ENCODE measurements at places on chromosomes 4 and X.

DNA sequence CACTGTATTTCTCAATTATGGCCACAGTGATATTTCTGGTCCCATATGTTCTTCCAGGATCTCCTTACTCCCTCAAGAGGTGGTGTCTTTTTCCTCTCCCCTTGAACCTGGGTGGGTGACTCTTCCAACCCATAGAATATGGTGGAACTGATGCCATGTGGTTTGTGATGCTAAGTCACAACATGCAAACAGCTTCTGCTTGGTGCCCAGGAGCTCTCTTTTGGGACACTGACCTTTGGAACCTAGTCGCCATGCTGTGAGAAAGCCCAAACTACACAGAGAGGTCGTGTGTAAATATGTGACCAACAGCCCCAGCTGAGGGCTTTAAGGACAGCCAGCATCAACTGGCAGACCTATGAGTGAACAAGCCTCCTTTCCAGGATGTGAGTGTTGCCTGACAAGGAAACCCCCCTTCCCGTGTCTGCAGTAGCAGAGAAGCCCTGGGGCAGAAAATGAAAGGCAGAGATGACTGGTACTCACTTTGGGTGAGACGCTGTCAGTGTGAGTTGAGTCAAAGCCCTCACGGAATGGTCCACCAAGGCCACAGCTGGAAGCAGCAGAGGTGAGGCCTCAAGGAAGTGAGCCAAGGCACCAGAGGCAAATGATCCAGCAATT lies 223.4 kb downstream of the BCOR start:
- no peak for DNase-seq

- peak; percentile 63 for DNase-seq
These were observed 22.0 kb upstream of the SMIM31 start for GRCh38 chr4:164731827-164732474.

GRCh38 chrX:1885116-1885515 lies 270.3 kb downstream of the ASMT start:
- no peak for DNase-seq

GRCh38 chrX:72100051-72100755 lies 31.5 kb downstream of the RTL5 start:
- DNase-seq = no peak

DNA sequence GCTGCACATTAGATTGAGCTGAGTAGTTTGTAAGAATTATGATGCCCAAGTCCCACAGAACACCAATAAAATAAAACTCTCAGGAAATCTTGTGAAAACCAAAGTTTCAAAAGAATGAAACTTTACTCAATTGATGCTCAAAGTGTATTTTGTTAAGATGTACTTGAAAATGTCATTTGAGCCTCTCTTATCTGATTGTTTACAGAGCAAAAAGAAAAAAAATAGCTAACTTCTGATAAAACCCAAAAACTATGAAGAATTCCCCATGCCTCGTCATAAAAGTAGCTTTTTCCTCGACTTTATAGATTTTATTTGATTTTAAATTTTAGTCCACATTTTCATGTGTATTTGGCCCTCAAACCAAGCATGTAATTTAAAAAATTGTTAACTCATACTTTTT lies 521.5 kb upstream of the FTHL17 start:
- DNase-seq = no peak

- no peak for DNase-seq
These were observed 402 bp upstream of the UPRT start for GRCh38 chrX:75273483-75273882.

DNA sequence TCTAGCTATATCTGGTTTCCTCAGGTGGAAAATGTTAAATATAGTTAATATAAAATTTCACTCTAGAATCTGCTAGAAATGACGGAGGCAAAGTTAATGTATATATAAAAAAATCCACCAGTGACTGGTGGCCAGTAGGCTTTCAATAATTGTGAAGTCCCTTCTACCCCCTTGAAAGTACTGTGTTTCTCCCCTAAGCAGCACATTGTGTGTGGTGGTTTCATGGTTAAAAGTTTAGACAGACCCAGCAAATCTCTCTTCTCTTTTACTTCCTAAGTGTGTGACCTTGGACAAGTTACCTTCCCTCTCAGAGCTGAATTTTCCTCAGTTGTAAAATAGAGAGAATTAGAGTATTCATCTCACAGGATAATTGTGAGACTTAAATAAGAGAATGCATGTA lies 600 bp upstream of the HEPH start:
- no peak for DNase-seq

All from dorsolateral prefrontal cortex (tissue), 122 donors.